ENCODE measurements at places on chromosomes 6 and 20.

GRCh38 chr6:44682280-44682679, 294.8 kb downstream of the CDC5L start:
- no peak for DNase-seq

DNA sequence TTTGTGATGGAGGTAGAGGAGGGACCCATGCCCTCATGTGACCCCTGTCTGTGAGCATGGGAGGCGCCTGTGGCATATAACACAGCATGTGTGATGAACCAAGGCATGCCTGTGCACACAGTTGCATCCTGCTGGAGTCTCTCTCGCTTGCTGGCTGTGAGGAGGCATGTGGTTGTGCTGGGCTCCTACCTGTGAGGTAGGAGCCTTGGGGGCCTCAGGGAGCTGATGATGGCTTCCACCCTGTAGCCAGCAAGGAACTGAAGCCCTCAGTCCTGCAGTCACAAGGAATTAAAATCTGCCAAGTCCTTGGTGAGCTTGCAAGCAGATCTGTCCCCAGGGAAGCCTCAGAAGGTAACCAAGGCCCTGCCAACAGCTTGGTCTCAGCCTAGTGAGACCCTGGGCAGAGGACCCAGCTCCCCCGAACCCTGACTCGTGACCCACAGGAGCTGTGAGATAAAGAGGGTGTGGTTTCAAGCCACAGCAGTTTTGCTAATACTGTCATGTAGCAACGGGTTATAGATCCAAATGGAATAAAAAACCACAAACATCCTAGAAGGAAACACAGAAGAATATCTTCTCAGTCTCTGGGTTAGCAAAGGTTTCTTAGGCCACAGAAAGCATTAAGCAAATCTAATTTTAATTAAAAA, 145.7 kb downstream of the WDR27 start:
- no peak for DNase-seq

DNA sequence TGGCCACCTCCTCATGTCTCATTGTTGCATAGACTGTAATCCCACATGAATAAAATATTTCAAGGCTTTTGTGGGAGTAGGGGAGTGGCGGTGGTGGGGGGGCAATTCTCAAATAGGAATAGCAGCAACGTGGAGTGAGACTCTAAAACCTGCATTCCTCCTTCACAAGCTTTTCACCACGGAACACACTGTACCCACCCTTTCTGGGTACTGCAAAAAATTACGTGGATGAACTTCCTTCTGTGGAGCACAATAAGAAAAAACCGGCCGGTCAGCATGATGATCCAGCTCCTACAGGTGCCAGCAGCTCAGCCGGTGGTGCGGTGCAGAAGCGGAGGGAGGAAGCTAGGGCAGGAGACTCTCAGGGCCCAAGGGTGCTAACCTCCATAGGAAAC, 930 bp upstream of the RRAGD start:
- DNase-seq, result no peak

GRCh38 chr6:122620902-122621301, 10.7 kb downstream of the PKIB start:
- no peak for DNase-seq

GRCh38 chr20:46637427-46638133, 13.7 kb downstream of the SLC13A3 start:
- no peak for DNase-seq

GRCh38 chr6:21603082-21603952, 9.8 kb downstream of the SOX4 start:
- no peak for DNase-seq

GRCh38 chr6:133245007-133245406, 3.9 kb downstream of the EYA4 start:
- DNase-seq, result no peak

- no peak for DNase-seq
These were observed 105.8 kb downstream of the JARID2 start for GRCh38 chr6:15351631-15352030.

DNA sequence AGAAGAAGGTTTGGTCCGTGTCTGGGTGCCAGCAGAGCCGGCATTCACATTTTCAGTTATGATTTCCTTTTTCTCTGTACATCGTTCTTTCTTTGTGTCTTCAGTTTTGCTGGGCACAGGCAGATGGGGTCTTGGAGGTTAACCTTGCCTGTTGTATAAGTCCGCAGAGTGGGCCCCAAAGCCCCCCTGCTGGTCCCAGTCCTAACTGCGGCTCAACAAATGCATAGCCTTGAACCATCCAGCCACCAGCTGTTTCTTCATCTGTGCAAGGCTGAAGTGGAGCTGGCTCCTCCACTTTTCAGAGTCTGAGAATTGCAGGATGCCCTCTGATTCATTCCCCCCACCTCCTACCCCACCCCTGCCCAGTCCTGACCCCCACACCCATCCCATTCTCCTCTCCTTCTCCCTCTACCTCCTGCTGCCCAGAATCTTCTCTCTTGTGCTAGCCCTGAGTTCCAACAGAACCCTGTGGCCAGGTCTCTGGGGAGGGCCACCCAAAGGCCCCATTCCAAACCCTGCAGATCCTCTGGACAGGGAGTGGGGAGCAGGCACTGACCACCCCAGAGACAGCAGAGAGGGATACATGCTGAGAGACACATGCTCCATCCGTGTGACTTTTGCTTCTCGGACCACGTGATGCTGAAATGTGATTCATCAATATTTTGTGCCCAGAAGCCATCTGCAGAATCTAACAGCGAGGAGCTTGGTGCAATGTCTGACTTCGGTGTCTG, 386.5 kb upstream of the SULF2 start:
- DNase-seq, result no peak

DNA sequence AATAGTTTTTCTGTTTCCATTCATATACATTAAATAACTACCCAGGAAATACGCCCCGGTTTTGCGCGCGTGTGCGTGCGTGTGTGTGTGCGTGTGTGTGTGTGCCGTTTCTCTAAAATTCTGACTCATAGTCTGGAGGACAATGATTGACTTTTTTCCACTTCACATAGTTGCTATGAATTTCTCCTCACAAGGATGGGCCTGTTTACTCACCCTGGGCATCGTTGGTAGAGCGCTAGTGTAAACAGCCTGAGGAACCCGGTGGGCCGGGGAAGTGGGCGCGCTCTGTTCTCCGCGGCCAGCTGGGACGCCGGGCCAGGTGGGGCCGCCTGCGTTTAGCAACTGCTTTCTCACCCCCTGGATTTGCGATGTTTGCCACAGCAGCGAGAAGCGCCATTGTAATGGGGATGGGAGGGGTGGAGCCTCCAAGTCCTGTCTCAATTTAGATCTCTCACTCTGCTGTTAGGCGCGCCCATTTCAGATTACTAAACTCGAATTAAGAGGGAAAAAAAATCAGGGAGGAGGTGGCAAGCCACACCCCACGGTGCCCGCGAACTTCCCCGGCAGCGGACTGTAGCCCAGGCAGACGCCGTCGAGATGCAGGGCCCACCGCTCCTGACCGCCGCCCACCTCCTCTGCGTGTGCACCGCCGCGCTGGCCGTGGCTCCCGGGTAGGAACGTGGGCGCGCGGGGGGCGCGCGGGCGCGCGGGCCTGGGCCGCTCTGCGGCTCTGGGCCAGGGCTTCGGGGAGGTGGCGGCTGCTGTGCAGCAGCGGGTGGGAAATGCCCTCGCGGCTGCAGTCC, at the start of gene CD109:
Gene CD109, plus strand, starts transcription at position 585 of the 803 bp plus-strand sequence. Its CDS starts 13 bp downstream, at position 598.
- DNase-seq, result peak; percentile 37

GRCh38 chr6:87407561-87407900, 241 bp upstream of the CFAP206 start:
- no peak for DNase-seq

DNA sequence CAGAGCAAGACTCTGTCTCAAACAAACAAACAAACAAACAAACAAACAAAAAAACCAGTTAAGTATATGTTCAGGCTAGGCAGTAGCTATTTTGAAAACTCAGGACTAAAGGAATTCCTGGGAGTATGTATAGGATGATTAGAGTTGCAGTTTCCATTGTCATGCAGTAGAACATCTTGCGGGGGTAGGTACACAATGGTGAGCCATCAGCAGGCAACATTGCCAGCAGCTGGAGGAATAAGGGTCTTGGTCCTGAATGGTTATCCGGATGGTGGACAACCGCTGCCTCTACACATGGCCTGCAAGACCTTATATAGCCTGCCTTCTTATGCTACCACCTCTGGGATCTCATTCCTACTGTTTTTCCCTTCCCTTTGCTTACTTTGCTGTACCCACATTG, 297.5 kb downstream of the SOX4 start:
- no peak for DNase-seq

GRCh38 chr20:958936-959815, 42.9 kb downstream of the RSPO4 start:
- no peak for DNase-seq

DNA sequence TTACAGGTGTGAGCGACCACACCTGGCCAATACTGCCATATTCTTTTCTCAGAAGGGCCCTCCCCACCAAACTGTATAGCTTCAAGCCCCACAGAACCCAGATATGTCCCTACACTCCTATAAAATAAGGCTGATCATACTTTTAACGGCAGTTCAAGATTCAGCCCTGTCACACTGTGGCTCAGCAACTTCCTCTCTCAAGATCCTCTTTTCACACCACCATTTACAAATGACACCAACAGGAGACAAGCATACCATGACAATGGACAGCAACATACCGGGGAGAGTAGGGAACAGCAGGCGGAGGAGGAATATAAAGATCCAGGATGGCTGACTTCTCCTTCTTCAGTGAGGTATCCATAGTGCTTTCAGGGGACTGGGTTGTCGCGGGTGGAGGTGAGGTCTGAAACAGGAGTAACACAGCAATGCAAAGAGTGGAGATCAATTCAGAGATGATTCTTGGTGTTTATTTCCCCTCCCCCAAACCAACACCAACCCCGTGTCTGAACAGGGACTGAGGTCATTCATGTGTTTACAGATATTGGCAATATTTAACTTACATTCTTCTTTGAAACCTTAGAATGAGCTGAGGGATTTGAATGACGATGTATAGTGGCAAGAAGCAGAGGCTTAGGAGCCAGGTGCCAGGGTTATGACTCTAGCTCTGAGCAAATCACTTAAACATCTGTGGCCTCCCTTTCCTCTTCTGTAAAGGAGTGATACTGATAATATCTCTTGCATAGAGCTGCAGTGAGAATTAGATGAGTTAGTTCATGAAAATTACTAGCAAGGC, 57.6 kb upstream of the IPCEF1 start:
- no peak for DNase-seq

- no peak for DNase-seq
These were observed 71.5 kb downstream of the LYRM2 start for GRCh38 chr6:89566930-89567629.

DNA sequence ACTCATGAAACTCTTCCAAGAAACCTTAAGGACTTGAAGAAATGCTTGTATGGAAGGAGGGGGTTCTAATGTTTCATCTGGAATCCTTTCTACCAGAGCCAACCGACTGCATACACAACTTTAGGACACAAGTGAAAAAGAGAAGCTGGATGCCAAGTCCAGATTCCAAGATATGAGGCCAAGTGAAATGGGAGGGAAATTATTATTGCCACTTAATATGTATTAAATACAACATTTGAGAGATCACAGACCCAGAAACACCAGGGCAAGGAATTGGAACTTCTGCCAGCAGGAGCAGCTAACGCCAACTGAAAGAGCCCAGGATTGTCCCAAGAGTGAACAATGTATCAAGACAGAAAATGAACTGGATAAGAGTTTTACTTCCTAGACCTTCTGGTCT, 144.2 kb downstream of the ARHGAP18 start:
- no peak for DNase-seq

- no peak for DNase-seq
These were observed 36.5 kb upstream of the MLN start for GRCh38 chr6:33840048-33840926.

GRCh38 chr20:57753332-57754164, 43.7 kb upstream of the PMEPA1 start:
- DNase-seq, result no peak

DNA sequence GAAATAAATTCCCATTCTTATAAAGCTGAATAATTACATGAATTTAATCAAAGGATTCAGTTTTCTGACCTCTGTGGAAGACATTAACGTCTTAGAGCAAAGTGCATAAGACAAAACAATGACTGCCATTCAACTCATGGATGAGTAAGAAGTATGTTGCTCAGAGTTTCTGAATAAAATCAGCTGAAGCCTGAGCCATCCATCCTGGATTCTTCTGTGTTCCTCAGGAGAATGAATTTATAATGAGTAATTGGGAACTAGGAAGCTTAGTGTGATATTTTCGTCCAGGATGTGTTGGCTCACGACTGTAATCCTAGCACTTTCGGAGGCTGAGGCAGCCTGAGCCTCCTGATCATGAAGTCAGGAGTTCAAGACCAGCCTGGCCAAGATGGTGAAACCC, 62.8 kb downstream of the PERP start:
- DNase-seq, result no peak

- DNase-seq, result no peak
These were observed 163.2 kb upstream of the LAMA2 start for GRCh38 chr6:128719786-128720185.

All from CD4-positive, alpha-beta T cell treated with Interleukin-17A for 1 hour (primary cell).